Gastroesophageal sphincter (tissue), 4 donors: ENCODE measurements at places on chromosomes 5 and 9.
A peak's percentile ranks its signal among the peaks of the same experiment; 100 is the strongest.

- no peaks in the 10 kb centered on the region for H3K27me3 ChIP-seq
- no peak overlapping the region for H3K4me3 ChIP-seq
- no peak overlapping the region for H3K27ac ChIP-seq
- peak; percentile 68 for ATAC-seq
- H3K4me1 ChIP-seq, result no peaks in the 10 kb centered on the region
- H3K36me3 ChIP-seq, result no peaks in the 10 kb centered on the region
These were observed 195.9 kb downstream of the RFK start for GRCh38 chr9:76198336-76198735.

DNA sequence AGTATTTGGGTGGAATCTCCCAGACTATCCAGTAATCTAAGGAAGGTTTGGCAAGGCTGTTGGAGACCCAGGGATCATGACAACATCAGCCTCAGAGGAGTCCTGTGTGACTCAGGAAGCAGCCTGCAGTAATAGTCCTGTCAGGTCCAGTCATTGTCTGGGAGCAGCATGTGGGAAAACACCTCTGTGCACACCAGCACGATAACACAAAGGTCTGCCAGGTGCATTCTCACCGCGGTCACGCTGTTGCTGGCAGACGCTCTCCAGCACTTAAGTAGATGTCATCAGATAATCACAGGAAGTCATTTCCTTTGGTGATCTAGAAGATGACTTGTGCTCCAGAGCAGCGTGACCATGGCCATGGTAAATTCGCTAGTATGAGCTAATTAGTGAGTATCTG is 99.2 kb upstream of the IQGAP2 start:
- no peaks in the 10 kb centered on the region for H3K4me1 ChIP-seq
- ATAC-seq, result no peak
- no peak overlapping the region for H3K4me3 ChIP-seq
- H3K36me3 ChIP-seq, result no peaks in the 10 kb centered on the region
- no peak overlapping the region for H3K27ac ChIP-seq
- H3K27me3 ChIP-seq, result no peaks in the 10 kb centered on the region

DNA sequence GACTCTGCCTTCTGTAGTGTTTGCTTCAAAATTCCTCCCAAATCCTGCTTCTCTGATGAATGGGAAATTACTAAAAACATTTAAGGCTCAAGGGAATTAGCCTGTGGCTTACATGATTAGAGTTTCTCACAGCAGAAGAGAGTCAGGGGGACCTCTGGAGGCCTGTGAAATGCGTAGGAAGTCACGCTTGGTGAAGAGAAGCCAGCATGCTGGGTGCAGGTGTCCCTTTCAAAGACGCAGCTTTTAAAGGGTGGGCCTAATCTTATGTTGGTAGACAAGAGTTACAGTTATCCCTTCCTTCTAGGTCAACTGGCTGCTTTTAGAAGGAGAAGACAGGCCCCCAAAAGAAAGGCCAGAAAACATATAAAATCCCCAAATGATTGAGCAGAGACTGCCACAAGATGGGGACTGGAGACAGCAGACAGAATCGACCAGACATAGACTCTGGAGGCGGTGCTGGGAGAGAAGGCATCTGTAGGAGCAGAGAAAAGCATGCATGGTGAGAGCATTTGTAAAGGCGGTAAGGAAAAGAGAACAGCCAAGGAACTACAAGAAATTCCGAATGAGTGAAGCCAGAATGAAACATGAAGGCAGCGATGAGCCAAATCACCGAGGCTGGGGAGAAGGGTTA is 42.3 kb downstream of the B4GALT1 start:
- ATAC-seq, result no peak
- peaks cover 79% of the 10 kb centered on the region for H3K36me3 ChIP-seq
- no peak overlapping the region for H3K27ac ChIP-seq
- H3K27me3 ChIP-seq, result no peaks in the 10 kb centered on the region
- no peak overlapping the region for H3K4me3 ChIP-seq

GRCh38 chr5:78563621-78564020 is 85.0 kb downstream of the LHFPL2 start:
- no peak overlapping the region for H3K4me3 ChIP-seq
- H3K36me3 ChIP-seq, result no peaks in the 10 kb centered on the region
- H3K27ac ChIP-seq, result no peak overlapping the region
- no peaks in the 10 kb centered on the region for H3K27me3 ChIP-seq
- no peaks in the 10 kb centered on the region for H3K4me1 ChIP-seq

GRCh38 chr5:152016421-152016820 is 91.8 kb upstream of the GLRA1 start:
- no peaks in the 10 kb centered on the region for H3K36me3 ChIP-seq
- H3K27me3 ChIP-seq, result no peaks in the 10 kb centered on the region

DNA sequence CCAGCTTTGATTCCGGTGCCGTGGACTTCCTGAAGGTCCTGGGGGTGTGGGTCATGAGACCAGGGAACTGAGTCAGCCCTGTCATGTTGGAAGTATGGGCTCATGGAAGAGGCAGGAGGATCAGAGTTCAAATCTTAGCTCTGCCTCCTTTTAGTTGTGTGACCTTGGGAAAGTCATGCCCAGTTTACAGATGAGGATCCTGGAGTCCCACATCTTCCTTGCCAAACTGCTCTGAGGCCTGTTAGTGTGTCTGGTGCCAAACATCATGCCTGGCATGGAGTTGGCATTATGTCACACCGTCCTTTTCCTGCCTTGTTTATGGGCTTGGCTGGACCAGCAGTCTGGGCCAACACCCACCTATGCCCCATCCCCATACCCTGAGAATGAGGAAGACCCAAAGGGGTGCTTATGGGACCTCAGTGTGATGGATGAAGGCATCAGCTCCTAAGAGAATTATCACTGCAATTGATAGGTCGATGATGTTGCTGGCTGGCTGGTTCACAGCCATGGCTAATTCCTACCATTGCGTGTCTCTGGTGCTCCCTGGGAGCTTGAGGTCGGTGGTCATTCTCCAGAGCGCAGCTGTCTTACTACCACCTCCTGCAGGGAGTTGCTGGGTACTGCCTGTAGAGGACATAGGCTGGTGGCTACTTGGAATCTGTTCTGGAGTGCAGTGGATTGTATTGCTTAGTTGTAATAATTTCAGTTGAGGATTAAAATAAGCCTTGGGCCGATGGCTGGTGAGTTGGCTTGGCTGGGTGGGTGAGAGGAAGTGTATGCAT is 140.5 kb upstream of the PITX1 start:
- no peaks in the 10 kb centered on the region for H3K4me1 ChIP-seq
- ATAC-seq, result no peak
- H3K4me3 ChIP-seq, result no peak overlapping the region

DNA sequence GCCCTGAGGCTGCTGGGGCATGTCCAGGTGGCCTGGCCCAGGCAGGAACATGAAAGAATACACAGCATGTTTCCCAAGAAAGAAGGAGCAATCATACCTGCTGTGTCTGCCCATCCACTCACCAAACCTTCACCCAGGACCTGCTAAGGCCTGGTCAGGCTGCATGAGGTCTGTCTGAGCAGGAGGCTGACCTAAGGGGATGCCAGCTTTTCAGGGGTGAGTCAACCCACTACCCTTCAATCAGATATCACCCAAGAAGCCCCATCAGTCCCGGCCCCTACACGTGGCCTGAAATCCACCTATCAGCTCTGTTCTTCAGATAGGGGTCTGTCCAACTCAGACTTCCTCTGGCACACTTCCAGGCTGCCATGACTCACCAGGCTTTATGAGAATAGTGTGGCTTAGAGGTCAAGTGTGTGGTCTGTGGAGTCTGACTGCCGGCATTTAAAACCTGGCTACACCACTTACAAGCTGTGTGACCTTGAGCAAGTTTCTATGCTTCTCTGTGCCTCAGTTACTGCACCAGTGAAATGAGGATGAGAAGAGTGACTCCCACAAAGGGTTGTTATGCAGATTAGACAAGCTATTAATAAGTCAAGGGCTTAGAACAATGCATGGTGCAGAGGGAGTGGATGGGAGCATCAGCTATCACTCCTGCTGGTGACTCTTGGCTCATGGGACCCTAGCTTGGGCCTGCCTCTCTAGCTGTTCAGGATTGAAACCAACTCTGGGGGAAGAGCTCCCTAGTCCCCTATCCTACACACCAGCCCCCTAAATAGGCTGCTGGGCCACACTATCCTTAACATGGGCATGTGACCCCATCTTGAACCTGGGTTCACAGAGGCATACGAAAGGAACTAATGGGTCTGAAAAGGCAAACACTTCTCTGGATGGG is 130.3 kb downstream of the PAX5 start:
- no peak overlapping the region for H3K4me3 ChIP-seq
- no peak for ATAC-seq
- no peaks in the 10 kb centered on the region for H3K4me1 ChIP-seq
- peaks cover 53% of the 10 kb centered on the region for H3K27me3 ChIP-seq
- no peak overlapping the region for H3K27ac ChIP-seq

GRCh38 chr9:117464941-117465616 is 50.2 kb upstream of the ASTN2 start:
- H3K36me3 ChIP-seq, result no peaks in the 10 kb centered on the region
- no peaks in the 10 kb centered on the region for H3K4me1 ChIP-seq
- H3K27ac ChIP-seq, result no peak overlapping the region

- no peaks in the 10 kb centered on the region for H3K27me3 ChIP-seq
- no peak for ATAC-seq
- no peaks in the 10 kb centered on the region for H3K36me3 ChIP-seq
These were observed 743.9 kb downstream of the NR2F1-AS1 start for GRCh38 chr5:92836855-92837755.

GRCh38 chr9:84255696-84256095 is 84.9 kb downstream of the SLC28A3 start:
- no peak overlapping the region for H3K4me3 ChIP-seq
- no peaks in the 10 kb centered on the region for H3K4me1 ChIP-seq
- no peaks in the 10 kb centered on the region for H3K27me3 ChIP-seq
- no peak for ATAC-seq

GRCh38 chr5:146098047-146098446 is 7.3 kb downstream of the PLAC8L1 start:
- no peaks in the 10 kb centered on the region for H3K4me1 ChIP-seq
- H3K36me3 ChIP-seq, result no peaks in the 10 kb centered on the region
- no peaks in the 10 kb centered on the region for H3K27me3 ChIP-seq
- no peak for ATAC-seq

DNA sequence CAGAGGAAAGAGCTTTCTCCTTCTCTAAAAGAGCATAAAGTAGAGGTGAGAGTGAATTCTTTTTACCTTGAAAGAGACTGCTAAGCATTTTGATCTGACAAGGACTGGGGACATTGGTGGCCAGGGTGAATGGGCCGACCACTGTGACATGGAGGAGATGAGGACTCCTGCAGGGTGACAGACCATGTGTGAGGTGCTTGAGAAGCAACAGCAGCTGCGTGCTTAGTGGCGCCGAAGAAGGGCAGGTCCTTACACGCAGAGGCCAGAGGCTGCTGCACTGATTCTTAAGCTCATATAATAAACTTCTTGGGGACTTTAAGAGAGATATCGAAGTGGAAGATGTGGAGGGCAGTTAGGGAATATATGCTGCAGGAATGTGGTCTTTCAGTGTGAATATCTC is 8.7 kb upstream of the JAKMIP2 start:
- H3K4me3 ChIP-seq, result no peak overlapping the region
- H3K4me1 ChIP-seq, result no peaks in the 10 kb centered on the region
- no peak for ATAC-seq
- H3K27me3 ChIP-seq, result no peaks in the 10 kb centered on the region

DNA sequence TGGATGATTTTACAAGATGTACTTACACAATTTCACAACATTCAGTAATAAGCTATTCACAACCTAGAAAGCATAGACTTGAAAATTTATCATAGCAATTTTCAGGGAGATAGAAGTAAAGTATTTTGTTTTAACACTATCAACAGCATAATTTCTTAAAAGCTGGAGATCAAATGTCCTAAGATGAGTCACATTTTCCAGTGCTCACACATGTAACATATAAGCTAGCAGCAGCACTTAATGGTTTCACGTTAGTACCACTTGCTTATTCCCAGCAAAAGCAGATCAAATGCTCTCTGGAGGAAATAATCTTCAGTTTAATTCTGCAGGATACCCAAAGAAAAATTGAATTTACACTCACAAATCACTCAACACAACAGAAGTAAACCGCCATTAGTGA is 6.5 kb downstream of the OR13C8 start:
- H3K4me3 ChIP-seq, result no peak overlapping the region
- H3K27me3 ChIP-seq, result no peaks in the 10 kb centered on the region
- H3K4me1 ChIP-seq, result no peaks in the 10 kb centered on the region
- H3K36me3 ChIP-seq, result no peaks in the 10 kb centered on the region

- H3K4me1 ChIP-seq, result no peaks in the 10 kb centered on the region
- H3K27me3 ChIP-seq, result peaks cover 81% of the 10 kb centered on the region
- H3K27ac ChIP-seq, result no peak overlapping the region
These were observed 29.8 kb upstream of the TIFAB start for GRCh38 chr5:135481909-135482311.

- no peaks in the 10 kb centered on the region for H3K4me1 ChIP-seq
- no peaks in the 10 kb centered on the region for H3K27me3 ChIP-seq
- no peak overlapping the region for H3K27ac ChIP-seq
- H3K36me3 ChIP-seq, result no peaks in the 10 kb centered on the region
- no peak overlapping the region for H3K4me3 ChIP-seq
These were observed 76.1 kb downstream of the SLC44A1 start for GRCh38 chr9:105320568-105320967.

DNA sequence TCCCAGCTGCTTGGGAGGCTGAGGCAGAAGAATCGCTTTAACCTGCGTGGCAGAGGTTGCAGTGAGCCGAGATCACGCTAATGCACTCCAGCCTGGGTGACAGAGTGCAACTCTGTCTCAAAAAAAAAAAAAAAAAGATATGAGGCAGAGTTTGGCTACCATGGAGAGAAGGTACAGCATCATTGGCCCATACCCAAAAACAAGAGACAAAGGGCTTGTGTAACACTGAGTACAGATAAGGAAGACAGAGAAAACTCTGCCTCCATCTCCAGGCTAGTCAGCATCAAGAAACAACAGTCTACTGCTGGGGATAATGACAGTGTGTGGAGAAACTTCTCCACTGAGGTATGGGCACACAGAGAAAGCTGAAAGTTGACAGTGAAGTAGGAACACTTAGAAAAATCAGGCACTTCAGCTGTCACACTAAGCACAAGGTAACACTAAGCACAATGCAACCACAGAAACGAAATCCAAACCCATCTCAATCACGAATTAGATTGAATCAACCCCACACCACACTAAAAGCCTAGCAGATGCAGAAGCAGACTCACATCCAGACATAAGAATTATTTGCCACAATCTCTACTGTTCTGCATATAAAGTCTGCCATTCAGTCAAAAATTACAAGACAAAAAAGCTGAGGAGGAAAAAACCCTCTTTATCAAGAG is 10.5 kb downstream of the PJA2 start:
- no peak overlapping the region for H3K4me3 ChIP-seq
- no peaks in the 10 kb centered on the region for H3K27me3 ChIP-seq
- no peak overlapping the region for H3K27ac ChIP-seq
- no peak for ATAC-seq
- no peaks in the 10 kb centered on the region for H3K36me3 ChIP-seq
- H3K4me1 ChIP-seq, result peaks cover 12% of the 10 kb centered on the region

GRCh38 chr5:132054697-132055440 is 5.6 kb upstream of the IL3 start:
- no peak overlapping the region for H3K4me3 ChIP-seq
- no peaks in the 10 kb centered on the region for H3K36me3 ChIP-seq
- no peak overlapping the region for H3K27ac ChIP-seq
- no peak for ATAC-seq
- no peaks in the 10 kb centered on the region for H3K4me1 ChIP-seq
